ENCODE measurements at places on chromosomes 3 and 15.

GRCh38 chr15:89104172-89104564 is 15.9 kb downstream of the ABHD2 start:
- DNase-seq = peak; percentile 46

GRCh38 chr3:72558001-72558400 is 290.2 kb downstream of the SHQ1 start:
- no peak for DNase-seq

DNA sequence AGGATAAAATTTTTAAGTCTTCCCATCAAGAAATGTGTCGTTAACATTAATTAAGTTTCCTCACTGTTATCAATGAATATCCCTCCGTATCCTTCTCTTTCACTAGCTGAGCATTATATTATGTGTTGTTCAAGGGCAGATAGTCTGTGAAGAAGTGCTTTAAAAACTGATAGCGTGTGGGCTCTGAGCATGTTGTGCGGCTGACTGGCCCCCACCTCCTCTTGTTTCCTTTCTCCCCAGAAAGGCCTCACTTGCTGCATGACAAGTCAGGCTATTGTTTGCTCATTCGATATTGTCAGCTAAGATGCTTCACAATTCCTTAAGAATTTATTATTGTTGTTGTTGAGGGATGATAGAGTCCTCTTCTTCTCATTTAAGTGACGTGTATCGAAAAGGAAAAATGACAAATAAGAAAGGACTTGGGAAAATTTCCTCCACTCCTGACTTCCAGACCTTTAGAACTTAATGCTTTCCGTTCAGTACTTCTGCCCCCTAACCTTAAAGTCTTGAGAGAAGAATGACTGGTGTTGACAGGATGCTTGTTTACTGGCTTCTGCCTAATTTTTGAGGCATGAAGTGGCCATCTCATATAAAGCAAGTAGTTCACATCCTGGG is 298.3 kb downstream of the LPP start:
- DNase-seq = no peak

GRCh38 chr3:195385526-195385925 is 57.3 kb downstream of the ACAP2 start:
- DNase-seq = peak; percentile 59

- no peak for DNase-seq
Measured at GRCh38 chr15:55685286-55685685, 57.7 kb downstream of the PRTG start.

DNA sequence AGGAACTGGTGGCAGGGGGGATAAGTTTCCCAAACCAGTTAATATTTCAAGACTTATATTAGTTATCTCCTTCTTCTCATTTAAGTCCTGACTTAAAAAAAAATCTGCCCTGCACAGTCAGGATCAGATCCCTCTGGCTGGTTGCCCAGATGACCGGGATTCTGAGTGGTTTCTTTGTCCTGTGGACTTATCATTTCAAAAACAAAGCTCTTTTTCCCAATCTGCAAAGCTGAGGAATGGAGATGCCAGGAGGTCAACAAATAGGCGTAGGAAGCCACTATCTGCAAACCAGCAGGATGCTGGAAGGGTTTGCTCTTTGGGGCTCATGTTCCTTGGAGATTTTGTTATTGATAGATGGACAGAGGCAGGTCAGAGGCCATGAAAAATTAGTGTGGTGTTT is 5.8 kb downstream of the C3orf20 start:
- DNase-seq = peak; percentile 16

DNA sequence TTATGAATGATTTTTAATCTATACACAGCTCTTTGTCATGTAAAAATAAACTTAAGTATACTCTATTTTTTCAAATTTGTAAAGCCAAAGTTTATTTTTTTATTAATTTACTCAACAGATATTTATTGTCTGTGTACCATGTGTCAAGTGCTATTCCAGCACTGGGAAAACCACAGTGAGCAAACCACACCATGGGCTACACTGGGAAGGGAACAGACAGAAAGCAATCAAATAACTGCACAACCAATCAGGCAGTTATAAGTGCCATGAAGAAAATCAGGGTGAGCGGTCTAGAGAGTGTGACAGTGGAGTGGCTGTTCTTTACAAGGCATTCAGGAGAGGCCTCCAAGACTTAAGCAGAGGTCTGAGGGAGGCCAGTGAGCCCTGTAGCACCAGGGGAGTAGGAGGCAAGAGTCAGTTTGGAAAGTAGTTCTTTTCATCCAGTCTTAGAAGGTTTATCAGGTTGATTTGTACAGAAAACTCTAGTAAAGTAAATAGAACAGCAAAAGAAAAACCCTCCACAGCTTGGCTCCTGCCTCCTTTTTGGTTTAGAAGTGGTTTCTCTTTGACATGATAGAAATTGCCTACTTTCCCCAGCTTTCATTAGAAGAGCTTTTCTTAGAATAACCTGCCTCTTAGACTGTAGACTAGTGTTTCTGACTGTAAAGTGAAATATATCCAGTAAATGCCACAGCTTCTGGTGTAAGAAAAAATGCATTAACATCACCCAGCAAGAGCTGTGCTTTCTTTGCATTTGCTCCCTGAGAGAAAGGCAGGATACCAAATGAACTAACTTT is 13.7 kb downstream of the EIF2AK4 start:
- DNase-seq = no peak

DNA sequence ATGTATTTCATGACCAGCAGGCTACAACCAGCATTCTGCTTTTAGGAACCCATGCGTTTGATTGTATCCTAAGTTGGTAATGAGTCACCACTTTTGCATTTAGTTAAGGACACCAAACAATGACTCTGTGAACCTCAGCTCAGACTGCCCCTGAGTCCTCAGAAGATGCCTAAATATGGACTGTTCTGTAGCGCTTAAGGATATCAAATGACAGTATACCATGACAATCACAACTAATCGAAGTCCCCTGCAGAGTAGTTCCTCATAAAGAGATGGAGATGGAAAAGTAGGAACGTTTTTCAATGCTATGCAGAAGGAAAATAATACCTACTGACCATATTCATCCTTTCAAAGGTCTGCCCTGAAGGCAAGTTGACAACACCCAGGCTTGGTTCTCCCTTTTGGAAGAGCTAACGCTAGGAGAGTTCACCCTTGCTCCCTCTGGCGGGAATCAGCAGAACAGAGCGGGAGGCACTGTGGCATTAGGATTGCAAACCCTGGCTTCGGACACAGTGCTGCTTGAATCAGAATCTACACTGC is 508.6 kb downstream of the FHIT start:
- DNase-seq = peak; percentile 77

- DNase-seq = no peak
Measured at GRCh38 chr3:17176757-17177156, 292.0 kb downstream of the PLCL2 start.

DNA sequence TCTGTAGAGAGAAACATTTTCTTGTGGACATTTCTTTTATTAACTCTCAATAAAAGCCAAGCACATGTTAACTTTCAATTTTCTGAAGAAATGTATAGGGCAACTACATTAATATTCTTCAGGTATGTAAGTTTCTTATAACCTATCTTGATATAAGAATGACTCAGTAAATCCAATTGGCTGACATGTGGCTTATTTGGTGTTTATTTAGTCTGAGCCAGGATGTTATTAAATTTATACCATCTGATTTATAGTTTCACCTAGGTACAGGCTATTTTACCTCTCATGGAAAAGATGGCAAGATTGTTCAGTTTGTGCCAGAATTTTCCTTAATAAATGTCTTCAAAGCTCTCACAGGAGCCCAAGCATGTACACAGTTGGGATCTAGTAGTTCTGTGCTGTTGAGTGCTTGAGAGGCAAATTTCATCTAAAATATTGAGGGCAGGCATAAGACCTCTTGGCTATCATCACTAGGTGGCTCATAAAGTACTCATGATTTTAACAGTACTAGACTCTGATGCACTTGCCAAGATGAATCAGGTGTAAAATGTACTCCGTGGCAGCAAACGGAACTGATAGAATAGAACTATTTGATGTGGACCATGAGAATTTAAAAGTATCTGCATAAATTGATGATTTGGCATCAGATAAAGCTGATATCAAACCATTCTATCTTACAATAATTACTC is 631.9 kb downstream of the RBMS3 start:
- DNase-seq = no peak

DNA sequence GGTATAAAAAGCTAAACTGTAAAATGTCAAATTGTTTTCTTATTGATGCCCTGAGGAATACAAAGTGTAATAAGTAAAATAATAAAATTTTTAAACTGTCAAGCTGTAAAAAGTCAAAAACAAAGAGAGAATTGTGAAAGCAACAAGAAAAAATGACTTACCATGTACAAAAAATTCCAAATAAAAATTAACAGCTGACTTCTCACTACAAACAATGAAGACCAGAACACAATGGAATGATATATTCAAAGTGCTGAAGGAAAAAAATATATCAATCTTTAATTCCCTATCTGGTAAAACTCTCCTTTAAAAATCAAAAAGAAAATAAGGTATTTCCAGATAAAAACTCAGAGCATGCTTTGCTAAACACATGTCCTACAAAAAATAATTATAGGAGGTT is 883.5 kb downstream of the IGSF11 start:
- DNase-seq = no peak

DNA sequence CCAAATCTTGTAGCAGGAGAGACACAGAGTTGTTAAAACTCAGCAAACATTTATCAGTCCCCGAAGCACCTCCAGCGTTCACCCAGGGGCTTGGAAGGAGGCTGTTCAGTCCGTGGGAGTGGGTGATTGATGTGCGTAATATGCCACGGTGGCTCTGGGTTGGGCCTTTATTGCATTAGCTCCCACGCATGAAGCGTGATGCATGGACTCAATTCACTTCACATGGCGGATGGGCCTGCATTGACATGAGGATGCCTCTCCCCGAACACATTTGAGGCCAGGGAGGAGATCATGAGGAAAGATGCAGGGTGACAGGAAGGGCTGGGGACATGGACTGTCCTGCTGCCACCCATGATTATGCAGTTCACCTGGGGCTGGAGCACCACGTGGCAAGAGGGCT is 126.5 kb downstream of the FAM43A start:
- DNase-seq = no peak

DNA sequence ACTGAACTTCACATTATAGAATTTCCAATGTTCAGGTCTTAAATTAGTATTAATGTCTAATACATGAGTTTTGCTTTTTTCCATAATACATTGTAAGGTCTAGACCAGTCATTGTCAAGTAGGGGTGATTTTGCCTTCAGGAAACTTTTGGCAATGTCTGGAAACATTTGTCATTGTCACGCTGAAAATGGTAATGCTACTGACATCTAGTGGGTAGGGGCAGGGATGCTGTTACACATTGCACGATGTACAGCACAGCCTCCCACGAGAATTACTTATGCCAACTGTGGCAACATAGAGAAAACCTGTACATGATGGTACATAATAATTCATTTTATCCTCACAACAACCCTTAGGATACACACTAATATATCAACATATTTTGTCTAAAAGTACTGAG is 384.1 kb downstream of the CADM2 start:
- DNase-seq = no peak

DNA sequence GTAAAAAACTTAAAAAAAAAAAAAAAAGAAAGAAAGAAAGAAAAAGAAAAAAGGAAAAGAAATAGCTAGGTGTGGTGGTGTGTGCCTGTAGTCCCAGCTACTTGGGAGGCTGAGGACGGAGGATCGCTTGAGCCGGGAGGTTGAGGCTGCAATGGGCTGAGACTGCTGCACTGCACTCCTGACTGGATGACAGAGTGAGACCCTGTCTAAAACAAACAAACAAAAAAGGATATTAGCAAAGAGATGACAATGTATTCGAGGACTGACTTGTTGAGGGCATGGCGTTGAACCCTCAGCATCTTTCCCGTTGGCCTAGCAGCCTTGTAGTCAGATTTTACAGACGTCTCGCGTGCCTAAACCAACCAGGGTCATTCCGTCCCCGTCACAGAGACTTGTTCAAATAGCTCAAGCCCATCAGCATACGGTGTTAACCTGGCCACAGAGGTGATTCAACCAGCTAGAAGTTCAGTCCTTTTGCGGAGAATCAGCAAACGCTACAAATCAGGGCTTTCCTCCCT is 528 bp upstream of the NIT2 start:
- DNase-seq = no peak

DNA sequence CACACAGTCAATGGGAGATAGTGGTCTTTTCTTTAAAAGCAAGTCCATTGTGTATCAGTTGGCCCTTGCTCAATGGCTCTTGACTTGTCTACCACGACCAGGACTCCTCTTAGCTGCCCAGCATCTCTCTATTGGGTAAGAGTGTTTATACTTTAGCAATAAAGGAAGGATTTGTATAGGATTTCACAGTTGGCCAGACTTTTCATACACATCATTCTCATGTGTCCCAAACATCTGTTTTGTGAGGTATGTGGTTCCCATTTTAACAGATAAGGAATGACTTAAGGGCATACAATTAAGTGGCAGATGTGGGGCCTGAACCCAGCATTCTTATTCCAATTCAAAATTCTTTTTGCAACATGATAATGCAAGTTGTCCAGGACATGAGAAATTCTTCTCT is 191.5 kb downstream of the CHST2 start:
- DNase-seq = no peak

DNA sequence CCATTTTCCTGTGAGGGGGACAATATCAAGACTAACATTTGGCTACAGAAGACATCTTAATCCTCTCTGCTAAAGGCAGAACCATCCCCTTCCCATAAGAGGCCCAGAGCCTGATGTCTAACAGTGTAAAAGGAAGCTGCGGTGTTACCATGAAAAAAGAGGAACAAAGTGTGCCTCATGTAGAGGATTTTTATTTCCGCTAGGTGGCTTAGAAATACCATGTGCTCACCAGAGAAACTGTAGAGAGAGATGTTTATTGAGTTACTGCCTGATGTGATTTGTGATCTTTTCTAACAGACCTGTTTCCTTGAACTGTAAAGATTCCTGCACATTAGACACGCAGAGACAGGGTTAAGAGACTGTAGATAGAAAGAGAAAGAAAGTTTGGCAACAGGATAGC is 22.0 kb downstream of the OR5H15 start:
- DNase-seq = no peak

DNA sequence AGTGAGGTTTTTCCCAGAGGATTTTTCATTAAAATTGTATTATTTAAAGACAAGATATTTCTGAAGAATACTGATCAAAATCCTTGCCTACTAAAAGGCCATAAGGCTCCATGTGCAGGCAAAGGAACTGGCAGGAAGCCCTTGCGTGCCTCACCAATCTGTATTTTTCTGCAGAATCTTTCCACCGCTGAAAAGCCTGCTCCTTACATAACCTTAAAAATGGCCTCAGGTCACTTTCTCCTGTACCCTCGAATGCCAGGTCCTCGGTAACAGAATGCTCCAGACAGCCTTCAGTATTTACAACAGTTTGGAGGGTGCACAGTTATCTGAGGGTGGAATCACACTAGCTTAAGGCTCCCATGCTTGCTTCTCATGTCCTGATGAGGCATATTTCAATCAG is 3.2 kb downstream of the MORC1 start:
- no peak for DNase-seq

DNA sequence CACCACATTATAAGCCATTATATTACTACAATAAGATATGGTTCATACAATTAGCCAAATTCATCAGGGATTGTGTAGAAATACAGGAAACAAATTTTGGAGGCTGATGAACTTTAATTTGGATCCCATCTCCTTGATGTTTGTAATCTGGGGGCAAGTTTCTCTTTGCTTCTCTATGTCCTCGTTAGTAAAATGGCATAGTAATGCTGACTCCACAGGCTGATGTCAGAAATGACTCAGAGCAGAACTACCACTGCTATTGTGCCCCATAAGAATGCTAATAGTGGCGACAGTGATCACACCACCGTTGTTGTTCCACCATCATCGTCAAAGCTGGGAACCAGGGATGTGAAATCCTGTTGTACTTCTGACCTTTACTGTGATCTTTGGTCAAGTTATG is 722.3 kb upstream of the LMCD1 start:
- DNase-seq = no peak

All from EH (cell line).